ENCODE measurements at places on chromosomes 16 and 17.
A peak's percentile ranks its signal among the peaks of the same experiment; 100 is the strongest.

DNA sequence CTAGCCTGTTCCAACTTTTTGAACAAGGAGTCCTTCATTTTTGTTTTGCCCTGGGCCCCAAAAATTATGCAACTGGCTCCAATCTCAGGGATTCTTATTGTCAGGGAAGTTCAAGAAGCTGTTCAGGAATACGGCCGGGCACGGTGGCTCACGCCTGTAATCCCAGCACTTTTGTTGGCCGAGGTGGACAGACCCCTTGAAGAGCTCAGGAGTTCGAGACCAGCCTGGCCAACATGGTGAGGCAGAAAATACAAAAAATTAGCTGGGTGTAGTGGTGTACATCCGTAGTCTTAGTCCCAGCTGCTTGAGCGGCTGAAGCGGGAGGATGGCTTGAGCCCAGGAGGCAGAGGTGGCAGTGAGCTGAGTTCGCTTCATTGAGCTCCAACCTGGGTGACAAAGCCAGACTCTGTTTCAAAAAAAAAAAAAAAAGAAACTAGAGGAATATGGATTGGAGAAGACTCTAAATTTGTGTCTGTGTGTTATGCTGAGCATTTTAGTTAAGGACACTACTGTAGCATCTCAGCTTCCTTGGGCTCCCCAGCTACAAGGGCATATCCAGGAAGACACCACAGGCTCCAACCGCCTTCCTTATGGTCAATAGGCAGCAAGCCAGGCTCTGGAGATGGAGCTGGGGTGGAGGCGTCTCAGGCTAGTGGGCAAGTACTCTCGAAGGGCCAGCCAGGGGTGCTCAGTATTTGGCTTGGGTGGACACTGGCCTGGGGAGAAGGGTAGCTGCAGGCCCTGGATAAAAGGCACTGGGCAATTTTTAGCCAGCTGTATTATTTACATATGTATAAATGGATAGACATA lies 56.8 kb upstream of the CREBBP start:
- no peak for DNase-seq

- no peak for DNase-seq
Observed at GRCh38 chr16:10100829-10101228, 81.4 kb downstream of the GRIN2A start.

DNA sequence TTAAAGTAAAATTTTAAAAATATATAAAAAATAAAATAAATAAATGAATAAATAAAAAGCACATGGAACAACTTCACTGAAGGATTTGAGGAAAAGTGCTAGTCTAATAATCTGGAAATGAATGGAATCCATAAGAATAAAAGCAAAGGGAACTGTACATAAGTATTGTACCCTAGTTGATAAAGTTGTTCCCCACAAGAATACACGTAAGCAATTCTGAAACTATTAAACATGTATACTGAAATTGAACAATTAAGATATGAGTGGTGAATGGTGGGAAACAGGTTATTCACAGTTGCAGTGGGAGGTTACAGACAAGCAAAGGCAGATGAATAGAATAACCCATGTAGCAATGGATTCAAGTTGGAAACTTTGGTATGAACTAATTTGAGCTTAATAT lies 853.2 kb upstream of the SOX9 start:
- DNase-seq, result no peak

- DNase-seq, result no peak
Observed at GRCh38 chr16:62029947-62030346, 6.3 kb downstream of the CDH8 start.

DNA sequence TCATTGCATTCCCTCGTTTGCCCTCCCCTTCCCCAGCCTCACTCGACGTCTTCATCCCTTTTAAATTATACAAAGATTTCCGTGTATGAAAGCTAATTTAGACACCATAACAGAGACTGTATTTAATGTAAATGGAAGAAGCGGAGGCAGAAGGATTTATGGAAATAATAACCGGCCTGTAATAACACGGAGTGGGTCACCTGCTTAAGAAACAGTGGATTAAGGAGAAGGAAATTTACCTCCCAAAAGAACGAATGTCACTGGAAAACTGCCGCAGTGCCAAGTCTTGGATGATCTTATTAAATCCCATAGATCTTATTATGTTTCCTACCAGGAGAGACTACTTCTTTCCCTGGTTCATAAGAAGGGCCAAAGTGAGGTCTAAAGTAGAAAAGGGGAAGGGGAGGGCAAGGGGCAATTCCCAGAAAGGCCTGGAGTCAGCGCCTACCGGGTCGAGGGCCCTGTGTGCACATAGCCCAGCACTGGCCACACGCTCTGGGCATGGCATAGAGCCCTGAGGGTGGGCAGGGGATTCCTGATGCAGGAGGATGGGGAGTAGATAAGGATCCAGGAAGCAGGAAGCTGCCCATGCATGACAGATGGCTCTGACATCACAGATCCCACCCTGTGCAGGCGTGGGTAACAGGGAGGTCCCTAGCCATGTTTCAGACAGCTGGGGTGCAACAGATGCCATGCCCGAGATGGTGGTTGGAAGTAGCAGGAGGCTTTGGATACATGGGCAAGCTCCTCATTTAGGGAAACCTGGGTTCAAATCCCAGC lies 56.2 kb upstream of the RPL38 start:
- DNase-seq, result no peak

DNA sequence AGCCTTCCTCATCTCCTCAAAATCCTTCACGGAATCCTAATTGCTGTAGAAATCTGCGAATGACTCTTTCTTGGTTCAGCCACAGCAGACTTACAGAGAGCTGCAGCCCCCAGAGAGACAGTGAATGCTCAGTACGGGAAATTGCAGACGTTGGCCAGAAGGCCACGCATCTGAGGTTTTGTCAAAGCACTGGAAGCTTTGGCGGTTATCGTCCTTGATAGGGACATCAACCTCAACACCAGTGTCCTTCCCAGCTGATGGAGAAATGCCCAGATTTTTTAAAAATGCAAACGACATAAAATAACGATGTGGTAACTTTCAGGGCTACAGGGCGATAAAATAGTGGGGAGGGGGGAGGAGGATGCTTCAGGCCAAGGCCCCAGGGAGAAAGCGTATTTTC lies 166.6 kb upstream of the CIBAR2 start:
- no peak for DNase-seq

DNA sequence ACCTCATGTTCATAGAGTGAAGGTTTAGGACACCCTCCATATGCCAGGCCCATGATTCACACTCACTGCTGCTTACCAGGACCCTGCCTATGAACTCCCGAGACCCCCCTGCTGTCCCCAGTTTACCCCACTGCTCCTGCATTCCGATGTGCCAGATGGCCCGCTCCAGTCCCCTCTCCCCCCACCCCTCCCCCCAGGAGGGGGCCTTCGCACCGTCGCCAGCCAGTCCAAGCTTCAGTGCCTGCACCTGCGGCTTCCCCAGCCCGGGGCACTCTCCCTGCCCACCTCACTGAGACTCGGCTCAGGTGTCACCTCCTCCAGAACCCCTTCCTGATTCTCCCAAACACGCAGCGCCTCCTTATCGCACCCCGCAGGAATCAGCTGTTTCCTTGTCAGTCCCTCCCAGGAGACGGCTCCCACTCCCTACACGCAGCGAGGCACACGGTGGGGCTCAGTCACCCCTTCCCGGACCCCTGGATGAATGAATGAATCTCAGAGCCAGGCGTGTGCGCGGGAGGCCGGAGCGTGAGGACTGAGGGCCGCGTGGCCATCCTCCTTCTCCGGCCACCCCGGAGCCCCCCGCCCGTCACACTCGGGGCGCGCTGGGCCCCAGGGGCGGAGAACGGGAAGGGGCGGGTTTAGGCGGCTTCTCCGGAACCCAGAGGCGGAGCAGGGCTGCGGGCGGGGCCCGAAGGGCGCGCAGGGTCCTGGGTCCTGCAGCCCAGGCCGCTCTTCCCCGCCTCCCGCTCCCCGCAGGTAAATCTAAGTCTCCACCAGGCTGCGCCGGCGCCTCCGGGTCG lies 1.6 kb downstream of the MYO1C start:
- peak; percentile 56 for DNase-seq

DNA sequence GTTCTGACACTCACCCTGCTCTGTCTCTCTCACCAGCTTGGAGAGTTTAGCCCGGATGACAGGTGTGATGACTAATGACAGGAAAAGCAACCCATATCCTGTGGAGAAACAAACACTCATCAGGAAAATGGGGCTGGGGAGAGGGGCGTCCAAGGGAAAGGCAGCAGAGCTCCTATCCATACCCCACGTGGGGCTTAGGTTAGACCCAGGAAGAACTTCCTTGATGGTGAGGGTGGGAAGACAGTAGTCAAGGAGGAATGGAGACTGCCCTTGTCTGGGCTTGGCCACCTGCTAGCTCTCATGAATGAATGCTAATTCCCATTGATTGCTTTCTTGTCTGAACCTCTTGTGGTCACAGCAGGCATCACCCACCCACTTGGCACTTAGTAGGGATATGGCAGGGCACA lies 3.8 kb downstream of the SLC46A1 start:
- DNase-seq, result no peak

- no peak for DNase-seq
Observed at GRCh38 chr16:87337262-87337771, 20.1 kb upstream of the C16orf95 start.

- DNase-seq, result no peak
Observed at GRCh38 chr17:69096541-69096940, 35.8 kb upstream of the ABCA9 start.

DNA sequence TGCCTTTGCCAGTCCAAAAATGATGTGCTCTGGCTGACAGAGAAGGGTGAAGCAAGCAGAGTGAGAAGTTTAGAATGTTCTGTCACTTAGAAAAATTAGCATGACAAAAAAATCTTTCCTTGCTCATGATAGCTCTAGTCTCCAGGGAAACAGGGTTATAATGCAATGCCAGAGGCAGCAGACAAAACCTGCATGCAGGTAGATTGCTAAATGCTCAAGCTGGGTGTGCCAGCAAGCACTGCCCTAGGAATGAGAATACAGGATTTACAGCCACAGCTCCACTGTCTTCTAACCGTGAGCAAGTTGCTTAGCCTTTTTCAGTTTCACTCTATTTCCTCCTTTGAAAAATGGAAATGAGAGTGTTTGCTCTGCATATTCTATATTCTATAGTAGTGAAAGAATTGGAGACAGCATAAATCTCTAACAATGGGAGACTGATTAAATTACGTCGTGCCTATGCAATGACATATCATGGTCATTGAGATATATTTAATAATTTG lies 516.6 kb upstream of the C16orf82 start:
- DNase-seq, result no peak

GRCh38 chr16:71282943-71283342 lies 6.3 kb downstream of the CMTR2 start:
- DNase-seq, result no peak

DNA sequence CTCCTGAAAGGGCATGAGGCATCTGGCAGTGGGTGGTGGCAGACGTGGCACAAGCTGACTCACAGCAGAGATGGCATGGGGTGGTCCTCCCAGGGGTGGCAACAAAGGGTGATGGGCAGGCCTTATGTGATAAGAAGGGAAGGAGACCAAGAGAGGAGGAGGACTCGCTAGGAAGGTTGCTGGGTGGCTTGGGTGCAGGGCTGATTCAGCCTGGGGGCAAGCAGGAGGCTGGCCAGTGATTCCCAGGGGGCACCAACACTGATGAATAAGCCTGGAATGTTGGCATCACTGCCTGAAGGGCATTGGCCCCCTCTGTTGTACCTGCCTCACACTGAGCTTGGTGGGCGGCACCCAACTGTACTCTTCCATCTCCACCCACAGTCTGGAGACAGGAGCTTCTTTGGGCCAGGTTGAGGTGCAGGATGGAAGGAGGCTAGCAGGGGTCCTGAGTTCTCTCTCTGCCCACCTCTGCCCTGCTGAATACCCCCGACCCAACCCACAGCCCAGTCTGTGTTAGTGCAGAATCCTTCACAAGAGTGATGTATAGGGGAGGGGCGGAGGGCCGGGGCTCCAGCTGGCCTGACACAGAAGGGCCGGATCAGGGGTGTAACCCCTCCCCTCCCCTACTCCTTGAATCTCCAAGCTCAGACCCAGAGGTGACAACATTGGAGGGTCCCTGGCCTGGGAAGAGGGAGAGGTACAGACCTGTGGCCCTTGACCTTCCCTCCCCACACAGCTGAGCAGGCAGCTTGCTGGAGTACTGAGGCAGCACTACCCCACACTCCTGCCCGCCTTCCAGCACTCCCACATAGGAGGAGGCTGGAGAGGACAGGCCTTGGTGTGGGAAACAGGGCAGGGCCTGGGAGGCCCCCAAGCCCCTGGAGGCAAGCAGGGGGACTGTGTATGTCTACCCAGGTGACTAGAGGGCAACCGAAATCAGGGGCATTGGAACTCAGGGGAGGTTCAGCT lies 2.6 kb downstream of the STAC2 start:
- no peak for DNase-seq

GRCh38 chr17:6780001-6780400 lies 4.0 kb downstream of the FBXO39 start:
- no peak for DNase-seq

GRCh38 chr17:63116967-63117830 lies 151.2 kb downstream of the TANC2 start:
- DNase-seq, result no peak

GRCh38 chr17:36148559-36149295 lies 27.7 kb downstream of the TBC1D3B start:
- peak; percentile 71 for DNase-seq

GRCh38 chr16:30867747-30868146 lies 26.1 kb downstream of the BCL7C start:
- no peak for DNase-seq

- DNase-seq, result no peak
Observed at GRCh38 chr16:3085868-3086595, 13.1 kb downstream of the ZSCAN10 start.

DNA sequence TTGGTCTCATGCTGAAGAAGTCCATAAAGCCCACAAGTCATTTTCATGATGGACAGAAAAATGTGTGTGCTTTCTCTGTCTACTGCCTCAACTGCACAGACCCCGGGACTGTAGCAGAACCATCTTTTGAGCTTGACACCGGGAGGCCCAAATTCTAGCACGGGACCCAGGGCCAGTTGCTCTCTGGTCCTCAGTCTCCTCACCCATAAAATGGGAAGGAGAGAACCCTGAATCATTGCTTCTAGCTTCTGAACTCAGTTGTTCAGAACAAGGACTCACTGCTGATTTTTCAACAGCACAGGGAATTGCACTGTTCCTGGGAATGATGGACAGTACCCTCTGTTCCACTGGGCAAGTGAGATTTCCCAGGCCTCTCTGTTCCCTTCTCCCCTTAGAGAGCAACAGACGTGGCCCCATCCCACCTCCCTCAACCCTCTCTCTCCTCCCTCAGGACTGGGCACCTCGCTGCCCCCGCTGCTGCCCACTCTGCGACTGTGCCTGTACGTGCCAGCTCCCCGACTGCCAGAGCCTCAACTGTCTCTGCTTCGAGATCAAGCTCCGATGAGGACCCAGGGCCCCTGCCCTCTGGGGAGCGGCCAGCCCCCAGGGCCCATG lies 2.2 kb upstream of the ALDOA start:
- DNase-seq, result no peak

- DNase-seq, result no peak
Observed at GRCh38 chr16:82891918-82892317, 265.1 kb downstream of the CDH13 start.

DNA sequence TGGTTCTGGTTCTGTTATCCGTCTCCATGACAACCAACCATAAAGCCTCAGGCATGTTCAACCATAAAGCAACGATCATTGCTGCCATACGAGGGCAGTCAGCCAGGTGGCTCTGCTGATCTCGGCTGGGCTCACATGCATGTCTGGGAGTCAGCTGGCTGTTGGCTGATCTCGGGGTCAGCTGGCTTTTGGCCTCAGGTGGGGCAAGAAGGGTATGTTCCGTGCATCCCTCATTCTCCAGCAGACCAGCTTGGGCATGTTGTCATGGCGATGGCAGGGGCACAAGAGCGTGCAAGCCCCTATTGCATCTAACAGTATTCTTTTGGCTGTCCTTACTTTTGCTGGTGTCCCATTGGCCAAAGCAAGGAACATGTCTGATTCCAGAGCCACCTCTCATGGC lies 86.2 kb downstream of the ABCC6 start:
- DNase-seq, result no peak

Data from endothelial cell (in vitro differentiated cells).